ENCODE measurements at places on chromosomes 2 and 18.

- no peak for DNase-seq
These were observed 20.5 kb downstream of the GAREM1 start for GRCh38 chr18:32450026-32450691.

DNA sequence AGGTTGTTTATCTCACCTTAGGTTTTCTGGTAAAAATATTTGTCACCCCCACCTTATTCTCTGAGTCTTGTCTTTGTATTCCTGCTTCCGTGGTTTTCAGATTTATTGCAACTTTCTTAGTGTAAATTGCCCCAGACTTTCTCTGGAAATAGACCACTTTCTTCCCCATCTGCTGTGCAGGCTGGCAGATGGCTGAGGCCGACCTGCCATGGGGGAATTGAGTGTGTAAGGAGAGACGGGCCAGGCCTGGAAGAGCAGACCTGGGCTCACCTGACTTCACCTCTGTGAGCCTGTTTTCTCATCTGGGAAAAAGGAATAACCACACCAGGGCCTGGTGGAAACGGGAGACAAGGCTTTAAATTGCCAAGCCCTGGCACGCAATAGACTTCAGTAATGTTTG is 44.9 kb downstream of the ACKR3 start:
- no peak for DNase-seq

DNA sequence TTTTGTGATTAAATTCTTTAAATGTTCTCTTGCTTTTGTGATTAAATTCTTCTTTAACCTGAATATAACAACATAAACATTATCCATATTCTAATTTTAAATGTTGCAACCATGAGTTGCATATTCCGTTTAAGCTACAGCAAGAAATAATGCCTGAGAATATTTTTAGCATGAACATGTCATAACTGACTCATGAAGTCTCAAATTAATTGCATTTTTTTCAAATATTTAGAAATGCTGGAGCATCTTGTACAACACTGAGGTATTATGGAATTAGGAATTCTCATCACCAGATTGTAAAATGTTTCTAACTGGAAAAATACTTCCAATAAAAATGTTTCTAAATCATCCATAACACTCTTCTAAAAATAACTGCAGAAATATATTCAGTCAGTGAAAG is 14.7 kb downstream of the ROCK2 start:
- no peak for DNase-seq

GRCh38 chr2:35548171-35548570 is 807.4 kb upstream of the CRIM1 start:
- no peak for DNase-seq

- DNase-seq = no peak
These were observed 81.1 kb upstream of the EPHA4 start for GRCh38 chr2:221653182-221653581.

GRCh38 chr2:97914691-97915213 is 81.0 kb downstream of the TMEM131 start:
- no peak for DNase-seq

GRCh38 chr2:174827371-174828369 is 63.4 kb upstream of the CHRNA1 start:
- no peak for DNase-seq

DNA sequence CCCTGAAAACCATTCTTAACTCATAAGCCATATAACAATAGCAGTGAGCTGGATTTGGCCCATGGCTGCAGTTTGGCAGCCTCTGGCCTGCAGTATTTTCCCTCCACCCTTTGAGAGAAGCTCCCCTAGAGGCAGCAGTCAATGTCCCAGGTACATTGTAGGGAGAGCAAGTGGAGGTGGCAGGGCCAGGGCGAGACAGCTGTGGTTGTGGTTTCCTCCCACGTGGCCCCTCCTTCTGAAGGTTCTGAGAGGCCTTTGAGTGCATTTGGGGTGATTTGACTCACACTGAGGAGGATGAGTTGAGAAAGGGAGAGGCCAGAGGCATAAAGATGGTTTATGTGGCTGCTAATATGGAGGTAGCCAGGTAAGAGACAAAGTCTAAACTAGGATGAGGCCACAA is 45.5 kb upstream of the LDAH start:
- no peak for DNase-seq

All from foreskin melanocyte (primary cell).